ENCODE measurements at places on chromosomes 1 and 21.
A peak's percentile ranks its signal among the peaks of the same experiment; 100 is the strongest.

DNA sequence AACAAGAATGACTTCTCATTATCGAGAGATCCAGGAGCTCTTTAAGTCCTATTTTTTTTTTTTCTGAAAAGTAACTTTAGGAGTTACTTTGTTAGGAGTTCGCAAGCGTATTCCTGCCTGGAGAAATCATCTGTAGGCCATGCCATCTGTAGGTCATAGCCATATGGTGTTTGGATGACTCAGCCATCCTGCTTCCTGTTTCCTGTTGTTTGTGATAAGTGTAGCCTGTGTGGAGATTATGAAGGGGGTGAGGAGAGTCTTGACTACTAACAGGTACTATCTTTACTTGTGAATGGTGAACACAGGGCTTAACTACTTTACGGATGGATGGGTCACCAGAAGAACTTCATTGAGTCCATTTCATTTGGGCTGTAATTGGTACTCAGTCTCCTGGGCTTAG lies 327.2 kb downstream of the PTPRU start:
- DNase-seq, result no peak

GRCh38 chr1:52164604-52165003 lies 22.7 kb downstream of the ZFYVE9 start:
- no peak for DNase-seq

- DNase-seq, result no peak
These were observed 336.0 kb upstream of the NFIA start for GRCh38 chr1:60746278-60746791.

- DNase-seq, result no peak
These were observed 194.3 kb downstream of the RPS6KC1 start for GRCh38 chr1:213245260-213245910.

DNA sequence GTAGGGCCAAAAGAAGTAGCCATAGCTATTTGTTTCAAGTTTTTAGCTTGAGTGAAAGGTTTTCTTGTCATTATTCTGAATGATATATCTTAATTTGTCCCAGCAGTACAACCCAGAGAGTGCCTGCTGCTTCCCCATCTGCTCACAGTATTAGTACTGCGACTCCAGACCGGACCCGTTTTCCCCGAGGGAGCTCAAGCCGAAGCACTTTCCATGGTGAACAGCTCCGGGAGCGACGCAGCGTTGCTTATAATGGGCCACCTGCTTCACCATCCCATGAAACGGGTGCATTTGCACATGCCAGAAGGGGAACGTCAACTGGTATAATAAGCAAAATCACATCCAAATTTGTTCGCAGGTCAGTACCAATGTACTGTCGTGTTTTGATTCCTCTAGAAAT lies 37.2 kb upstream of the C1orf115 start:
- DNase-seq, result no peak

DNA sequence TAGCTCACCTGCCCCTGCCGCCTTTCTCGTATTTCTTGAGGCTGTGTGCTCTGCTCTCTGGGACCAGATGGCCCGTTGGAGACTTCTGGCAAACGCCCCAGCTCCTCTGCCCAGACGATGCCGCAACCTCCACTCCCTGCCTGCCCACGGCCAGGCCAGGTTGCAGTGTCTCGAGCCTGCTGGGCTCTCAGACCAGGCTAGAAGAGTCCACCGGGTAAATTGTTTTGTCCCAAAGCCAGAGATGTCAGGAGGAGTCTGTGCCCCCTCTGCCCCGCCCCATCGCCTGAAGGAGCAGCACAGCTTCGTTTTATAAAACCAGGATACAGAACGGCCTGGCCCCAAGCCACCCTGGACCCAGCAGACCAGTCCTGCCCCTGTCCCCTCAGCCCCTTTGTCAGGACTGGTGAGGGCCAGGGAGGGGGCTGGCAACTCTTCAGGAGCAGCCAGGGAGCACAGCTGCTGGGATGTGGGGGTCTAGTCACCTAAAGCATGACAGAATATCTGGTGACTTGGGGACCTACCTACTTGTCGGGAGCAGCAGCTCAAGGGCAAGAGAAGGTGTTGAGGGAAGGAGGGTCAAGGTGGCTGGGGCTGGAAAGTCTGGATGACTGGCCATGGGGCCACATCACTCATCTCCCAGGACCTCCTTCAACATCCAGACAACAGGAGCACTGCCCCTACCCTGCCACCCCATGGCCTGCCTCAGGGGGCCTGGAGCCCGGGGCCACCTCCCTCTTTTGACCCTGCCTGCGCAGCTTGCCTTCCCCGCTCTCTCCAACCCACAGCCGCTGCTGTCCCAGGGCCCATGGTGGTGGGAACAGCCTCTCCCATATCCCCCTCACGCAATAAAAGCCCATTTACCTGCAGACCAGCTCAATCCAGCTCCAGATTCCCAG lies 33.9 kb upstream of the LBR start:
- no peak for DNase-seq

GRCh38 chr1:30696831-30697230 lies 26.6 kb downstream of the MATN1 start:
- DNase-seq, result no peak

DNA sequence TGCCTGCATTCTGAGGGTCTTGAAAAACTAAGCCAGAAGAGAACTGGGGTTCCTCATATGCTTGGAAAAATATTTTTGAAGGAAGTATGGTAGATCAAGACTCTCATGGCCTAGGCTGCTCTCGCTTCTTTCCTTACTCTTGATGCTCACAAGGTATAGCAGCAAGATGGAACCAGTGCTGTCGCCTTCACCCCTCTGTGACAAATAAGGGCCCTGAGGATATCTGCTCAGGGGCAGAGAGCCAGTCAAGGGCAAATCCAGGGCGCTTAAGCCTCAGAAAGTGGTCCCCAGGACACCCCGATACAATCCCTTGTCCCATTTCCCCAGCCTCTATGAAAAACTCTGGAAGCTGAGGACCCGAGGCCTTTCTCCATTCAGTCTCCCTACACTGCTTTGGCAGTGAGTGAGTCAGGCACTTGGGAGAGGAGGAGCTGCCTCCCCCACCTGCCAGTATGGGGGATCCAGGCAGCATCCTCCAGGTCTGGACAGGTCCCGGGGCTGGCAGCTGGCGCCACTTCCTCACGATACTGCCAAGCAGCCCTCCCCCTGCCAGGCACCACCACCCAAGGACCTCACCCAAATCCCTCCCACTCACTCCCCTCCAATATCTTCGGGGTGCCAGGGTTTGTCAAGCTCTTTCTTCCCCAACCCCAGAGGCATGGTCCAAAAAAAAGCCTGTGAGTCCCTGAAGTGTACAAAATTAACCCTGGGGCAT lies 1.3 kb downstream of the IGSF9 start:
- DNase-seq, result no peak

- no peak for DNase-seq
These were observed 1183.4 kb downstream of the AMY1C start for GRCh38 chr1:104932949-104933679.

GRCh38 chr1:169427081-169427641 lies at the start of gene CCDC181:
Gene CCDC181, minus strand, starts transcription at chr1:169427474. Its CDS starts 2,547 bp downstream, at chr1:169424927.
- DNase-seq, result peak; percentile 6

- no peak for DNase-seq
These were observed 11.8 kb downstream of the KIRREL1 start for GRCh38 chr1:158005224-158005623.

GRCh38 chr1:24898152-24898908 lies 31.7 kb downstream of the RUNX3 start:
- DNase-seq, result no peak

GRCh38 chr1:12433323-12434053 lies 184.5 kb downstream of the DHRS3 start:
- no peak for DNase-seq

DNA sequence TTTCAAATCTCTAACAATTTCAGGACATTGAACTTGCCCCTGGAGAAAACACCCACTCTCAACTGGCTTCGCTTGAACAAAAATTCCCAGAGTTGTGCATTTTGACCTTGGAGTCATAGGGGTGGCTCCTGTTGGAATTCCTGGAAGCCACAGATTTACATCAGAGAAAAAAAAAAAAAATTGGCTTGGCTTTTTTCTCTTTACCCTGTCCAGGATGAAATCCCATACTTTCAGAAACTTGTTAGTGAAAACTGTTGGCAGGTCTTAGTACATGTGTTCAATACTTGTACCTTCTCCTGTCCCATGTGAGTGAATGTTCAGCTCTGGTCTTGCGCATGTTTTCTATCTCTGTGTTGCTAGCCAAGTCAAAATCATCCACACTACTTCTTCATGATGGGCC lies 228.8 kb downstream of the TGFB2 start:
- DNase-seq, result no peak

DNA sequence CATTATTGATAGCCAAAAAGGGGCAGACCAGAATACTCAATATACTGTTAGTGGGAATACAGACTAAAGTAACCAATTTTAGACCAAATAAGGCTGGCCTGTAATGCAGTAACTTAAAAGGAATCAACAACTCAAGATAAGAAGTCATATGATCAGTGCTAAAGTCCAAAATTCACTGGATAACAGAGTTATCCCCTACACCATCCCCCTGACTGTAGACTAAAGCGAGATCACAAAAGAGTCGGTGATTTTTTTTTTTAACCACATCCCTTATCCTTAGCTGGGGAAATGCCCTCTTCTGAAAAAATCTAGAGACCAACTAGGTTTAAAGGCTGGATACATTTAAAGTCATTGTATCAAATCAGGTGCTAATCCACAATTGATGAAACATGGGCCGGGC lies 7.7 kb downstream of the UBR4 start:
- no peak for DNase-seq

DNA sequence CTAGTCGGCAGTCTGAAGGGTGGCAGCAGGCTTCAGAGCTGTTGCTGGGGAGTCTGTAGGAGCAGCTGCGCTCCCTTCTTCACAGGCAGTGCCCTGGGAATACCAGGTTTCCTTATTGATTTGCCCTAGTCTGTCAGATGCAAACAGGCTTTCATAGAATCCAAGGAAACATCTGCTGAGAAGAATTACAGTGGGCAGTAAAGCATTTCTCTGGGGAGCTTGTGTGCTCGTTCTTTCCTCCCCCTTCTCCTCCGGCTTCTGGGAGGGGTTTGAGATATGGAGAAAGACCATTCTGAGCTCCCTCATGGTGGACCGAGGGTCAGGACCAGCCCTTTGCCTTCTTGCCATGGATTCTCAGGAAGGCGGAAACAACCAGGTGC lies 25.4 kb upstream of the PARP1 start:
- no peak for DNase-seq

DNA sequence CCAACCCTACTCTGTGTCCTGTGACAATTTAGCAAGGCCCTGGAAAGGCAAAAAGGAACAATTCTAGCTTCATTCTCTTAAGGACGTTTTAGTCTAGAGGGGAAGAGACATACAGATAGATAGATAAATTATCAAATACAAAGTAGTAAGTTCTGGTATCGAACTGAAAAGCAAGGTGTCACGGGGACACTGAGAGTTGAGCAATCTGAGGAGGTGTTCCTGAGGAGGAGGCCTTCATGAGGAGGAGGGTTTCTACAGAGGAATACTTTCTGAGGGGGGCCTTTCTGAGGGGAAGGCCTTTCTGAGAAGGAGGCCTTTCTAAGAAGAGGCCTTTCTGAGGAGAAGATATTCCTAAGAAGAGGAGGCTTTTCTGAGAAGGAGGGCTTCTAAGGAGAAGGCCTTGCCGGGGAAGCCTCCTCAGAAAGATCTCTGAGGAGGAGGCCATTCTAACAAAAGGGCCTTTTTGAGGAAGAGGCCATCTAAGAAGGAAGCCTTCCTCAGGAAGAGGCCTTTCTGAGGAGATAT lies 155.9 kb upstream of the COA6 start:
- no peak for DNase-seq

DNA sequence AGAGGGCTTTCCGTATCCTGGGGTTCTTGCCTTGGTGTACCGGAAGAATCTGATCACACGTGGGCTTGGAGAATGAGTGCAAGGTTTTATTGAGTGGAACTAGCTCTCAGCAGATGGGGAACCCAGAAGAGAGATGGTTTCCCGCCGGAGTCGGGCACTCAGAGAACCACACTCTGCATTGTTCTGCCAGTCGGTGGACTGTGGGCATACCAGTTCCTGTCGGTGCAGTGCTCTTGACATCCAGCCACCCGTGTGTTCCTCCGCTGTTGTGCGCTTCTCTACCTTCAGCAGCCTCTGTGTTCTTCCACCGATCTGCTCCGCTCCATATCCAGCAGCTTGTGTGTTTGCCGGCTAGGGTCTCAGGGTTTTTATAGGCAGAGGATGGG lies 10.8 kb upstream of the PPIE start:
- no peak for DNase-seq

GRCh38 chr21:33078907-33079582 lies 9.1 kb downstream of the OLIG1 start:
- no peak for DNase-seq

- no peak for DNase-seq
These were observed 308.4 kb downstream of the RGS7 start for GRCh38 chr1:241048622-241049021.

DNA sequence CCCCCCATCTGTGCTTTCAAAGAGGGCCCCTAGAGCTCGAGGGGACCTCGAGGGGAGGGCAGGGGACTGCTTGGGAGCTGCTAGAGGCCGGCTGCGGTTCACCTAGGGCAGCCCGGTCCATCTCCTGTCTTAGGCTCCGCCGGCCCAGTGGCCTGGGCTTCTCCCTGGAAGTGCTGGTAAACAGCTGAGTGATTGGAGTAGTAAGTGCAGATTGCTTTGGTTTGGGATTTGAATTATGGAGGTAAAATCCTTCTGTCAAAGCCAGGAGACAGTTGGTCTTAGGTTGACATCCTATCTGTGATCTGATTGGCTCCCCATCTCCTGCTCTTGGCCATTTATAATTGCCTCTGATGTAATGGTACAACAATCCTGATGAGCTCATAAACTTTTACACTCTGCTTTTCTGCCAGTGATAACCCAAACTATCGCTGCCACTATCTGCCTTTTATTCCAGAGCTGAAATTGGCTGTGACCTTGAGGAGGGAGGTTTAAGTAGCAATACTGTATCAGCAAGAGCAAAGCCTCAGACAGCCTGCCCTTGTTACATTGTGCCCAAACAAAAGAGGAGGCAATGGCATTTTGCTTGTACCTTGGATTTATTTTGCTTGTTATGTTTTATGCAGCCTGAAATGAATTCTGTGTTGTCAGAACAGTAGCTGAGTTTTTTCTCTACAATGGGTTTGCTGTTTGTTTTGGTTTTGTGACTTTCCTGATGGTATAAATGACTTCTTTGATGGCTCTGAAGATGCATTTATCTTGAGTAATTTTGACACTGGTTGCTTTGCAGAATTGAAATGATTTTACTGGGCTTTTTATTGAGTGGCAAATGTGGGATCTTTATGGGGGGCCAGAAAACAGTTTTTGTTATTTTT lies 2.4 kb downstream of the ARID1A start:
- DNase-seq, result peak; percentile 10

GRCh38 chr1:226310637-226311195 lies 1.8 kb upstream of the LIN9 start:
- DNase-seq, result no peak

Data from stimulated activated CD4-positive, alpha-beta T cell treated with anti-CD3 and anti-CD28 coated beads, Interleukin-15, amount 100 ng/mL, for 1 hour (primary cell).